ENCODE measurements at places on chromosomes 1 and 21.

DNA sequence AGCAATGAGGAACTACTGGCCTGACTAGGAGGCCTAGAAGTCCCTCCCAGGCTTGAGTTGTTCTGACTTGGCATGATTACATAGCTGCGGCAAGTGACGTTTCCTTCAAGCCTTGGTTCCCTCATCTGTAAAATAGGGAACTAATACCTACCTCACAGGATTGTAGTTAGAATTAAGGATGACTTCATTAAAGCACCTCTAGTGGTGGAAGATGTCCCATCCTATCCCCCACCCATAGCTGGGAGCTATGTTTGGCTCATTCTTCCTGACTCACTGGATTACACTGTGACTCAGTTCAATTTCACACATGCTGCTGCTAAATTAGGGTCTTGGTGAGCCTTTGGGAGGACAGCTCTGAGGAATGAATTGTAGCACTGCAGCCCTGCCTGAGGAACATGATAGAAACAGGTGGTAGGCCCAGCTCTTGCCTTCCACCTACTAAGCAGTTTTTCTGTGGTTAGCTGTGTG lies 6.0 kb upstream of the SHISA4 start:
- no peak for DNase-seq

- DNase-seq, result no peak
Measured at GRCh38 chr1:116948642-116949041, 38.9 kb downstream of the PTGFRN start.

- DNase-seq, result no peak
Measured at GRCh38 chr1:95002540-95003432, 70.0 kb downstream of the ALG14 start.

DNA sequence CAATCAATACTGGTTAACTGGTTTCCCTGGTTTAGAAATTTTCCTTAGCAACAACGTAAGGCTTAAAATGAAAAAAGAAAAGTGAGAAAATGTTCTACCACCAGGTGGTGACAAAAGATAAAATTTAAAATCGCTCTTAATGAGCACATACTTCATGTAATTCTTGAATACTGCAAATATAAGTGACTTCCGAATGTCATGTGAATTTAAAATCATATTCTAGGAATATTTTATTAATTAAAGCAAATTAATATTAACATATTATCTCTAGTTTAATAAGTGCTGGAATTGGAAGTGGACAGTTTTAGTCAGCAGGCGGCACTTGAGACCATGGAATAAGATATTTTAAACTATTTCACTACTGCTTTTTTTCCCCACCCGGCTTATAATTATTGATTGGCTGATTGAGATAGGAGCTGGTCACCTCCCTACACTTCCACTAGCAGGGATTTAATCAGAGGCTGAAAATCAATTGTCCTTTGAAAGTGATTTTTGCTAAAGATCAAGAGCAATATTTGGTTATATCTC lies 5.0 kb upstream of the ADAMTS1 start:
- DNase-seq, result peak; percentile 44

DNA sequence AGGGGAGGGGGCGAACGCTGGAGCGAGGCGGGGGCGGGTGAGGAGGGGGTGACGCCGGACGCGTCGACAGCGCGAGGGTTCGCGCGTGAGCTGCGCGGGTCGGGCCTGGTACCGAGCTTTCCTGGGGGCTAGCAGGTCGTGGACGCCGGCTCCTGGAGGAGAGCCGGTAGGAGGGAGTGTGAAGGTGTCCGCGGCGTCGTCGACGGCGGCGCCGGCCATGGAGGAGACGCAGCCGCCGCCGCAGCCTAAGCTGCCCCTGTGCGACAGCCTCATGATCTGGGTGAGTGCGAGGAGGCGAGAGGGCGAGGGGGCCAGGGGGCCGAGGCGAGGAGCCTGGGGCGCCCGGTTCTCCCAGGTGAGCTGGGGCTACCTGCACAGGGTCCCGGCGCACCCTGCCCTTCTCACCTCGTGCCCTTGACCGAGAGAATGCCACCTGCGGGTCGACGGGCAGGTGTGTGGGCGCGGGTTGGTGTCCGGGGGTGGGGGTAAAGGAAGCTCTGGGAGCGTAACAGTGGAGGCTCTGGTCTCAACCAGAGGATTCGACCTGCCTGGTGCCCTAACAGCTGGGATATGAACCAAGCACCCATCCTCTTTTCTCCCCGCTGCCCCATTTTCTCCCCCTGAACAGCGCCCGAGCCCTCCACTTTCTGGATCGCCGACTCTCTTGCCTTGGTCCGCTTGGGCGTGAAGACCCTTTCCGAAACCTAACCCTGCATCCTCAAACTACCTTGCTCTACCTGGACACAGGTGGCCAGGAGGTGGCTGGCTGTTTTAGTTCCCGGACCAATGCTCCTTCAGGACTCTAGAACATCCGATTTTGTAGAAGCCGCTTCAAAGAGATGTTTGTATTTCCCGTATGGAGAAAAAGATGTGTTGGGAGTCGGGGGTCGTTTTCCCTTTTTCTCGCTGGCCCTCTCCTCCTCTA lies at the start of gene HOOK1:
Gene HOOK1 (plus strand): TSS at position 49 of the 925 bp plus-strand sequence. CDS start 169 bp downstream, at position 218.
- no peak for DNase-seq

- no peak for DNase-seq
Measured at GRCh38 chr1:38522915-38523567, 336.5 kb downstream of the RRAGC start.

- DNase-seq, result no peak
Measured at GRCh38 chr21:41730367-41730765, 36.5 kb downstream of the RIPK4 start.

DNA sequence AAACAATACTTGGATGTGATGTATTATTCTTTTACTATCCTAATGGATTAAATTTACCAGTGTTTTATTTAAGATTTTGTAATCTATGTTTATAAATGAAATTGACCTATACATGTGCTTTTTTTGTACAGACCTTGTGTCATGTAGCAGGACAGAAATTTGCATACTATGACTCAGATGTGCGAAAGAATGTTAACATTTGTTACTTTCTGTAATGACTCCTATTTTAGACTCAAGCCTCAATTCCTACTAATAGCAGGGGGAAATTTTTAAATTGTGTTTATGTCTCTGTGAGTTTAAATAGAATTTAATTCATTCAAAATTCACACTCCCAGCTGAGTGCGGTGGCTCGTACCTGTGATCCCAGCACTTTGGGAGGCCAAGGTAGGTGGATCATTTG lies 21.8 kb upstream of the RIMKLA start:
- no peak for DNase-seq

- DNase-seq, result no peak
Measured at GRCh38 chr1:34380526-34381124, 203.9 kb downstream of the C1orf94 start.

GRCh38 chr1:220917535-220918209 lies 38.4 kb downstream of the HLX start:
- no peak for DNase-seq

- DNase-seq, result no peak
Measured at GRCh38 chr1:36941316-36941978, 92.9 kb downstream of the GRIK3 start.

- no peak for DNase-seq
Measured at GRCh38 chr21:28986677-28987076, 6.0 kb downstream of the LTN1 start.

GRCh38 chr1:54173681-54174080 lies 20.9 kb upstream of the CDCP2 start:
- DNase-seq, result peak; percentile 16

- DNase-seq, result no peak
Measured at GRCh38 chr1:162822391-162823200, 32.1 kb downstream of the HSD17B7 start.

- no peak for DNase-seq
Measured at GRCh38 chr1:102772831-102773230, 335.5 kb downstream of the COL11A1 start.

DNA sequence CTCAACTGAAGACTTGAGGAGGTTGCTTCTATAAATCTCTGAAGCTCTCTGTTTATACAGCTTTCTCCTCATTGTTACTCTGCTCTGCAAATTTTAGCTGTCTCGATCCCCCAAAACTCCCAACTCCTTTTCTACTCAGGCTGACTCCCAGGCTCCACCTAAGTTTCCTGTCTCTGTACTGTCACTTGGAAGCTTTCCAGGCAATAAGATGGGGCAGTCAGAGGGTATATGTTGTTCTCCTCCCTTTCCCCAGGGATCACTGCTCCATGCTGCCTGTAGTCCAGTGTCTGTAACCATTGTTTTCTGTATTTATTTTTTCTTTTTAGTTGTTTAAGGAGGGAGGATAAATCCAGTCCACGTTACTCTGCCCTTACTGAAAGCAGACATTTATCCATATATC lies 13.4 kb downstream of the TSNAX start:
- DNase-seq, result no peak

- DNase-seq, result no peak
Measured at GRCh38 chr1:160942926-160943325, 11.7 kb downstream of the ITLN2 start.

GRCh38 chr1:192809307-192810252 lies 741 bp downstream of the RGS2 start:
- peak; percentile 72 for DNase-seq

GRCh38 chr1:77349275-77349674 lies 67.5 kb downstream of the AK5 start:
- DNase-seq, result no peak

- no peak for DNase-seq
Measured at GRCh38 chr1:184214128-184214527, 162.6 kb downstream of the TSEN15 start.

GRCh38 chr1:170027760-170028159 lies 46.7 kb downstream of the KIFAP3 start:
- no peak for DNase-seq

- DNase-seq, result no peak
Measured at GRCh38 chr21:20613654-20614053, 384.6 kb upstream of the NCAM2 start.

DNA sequence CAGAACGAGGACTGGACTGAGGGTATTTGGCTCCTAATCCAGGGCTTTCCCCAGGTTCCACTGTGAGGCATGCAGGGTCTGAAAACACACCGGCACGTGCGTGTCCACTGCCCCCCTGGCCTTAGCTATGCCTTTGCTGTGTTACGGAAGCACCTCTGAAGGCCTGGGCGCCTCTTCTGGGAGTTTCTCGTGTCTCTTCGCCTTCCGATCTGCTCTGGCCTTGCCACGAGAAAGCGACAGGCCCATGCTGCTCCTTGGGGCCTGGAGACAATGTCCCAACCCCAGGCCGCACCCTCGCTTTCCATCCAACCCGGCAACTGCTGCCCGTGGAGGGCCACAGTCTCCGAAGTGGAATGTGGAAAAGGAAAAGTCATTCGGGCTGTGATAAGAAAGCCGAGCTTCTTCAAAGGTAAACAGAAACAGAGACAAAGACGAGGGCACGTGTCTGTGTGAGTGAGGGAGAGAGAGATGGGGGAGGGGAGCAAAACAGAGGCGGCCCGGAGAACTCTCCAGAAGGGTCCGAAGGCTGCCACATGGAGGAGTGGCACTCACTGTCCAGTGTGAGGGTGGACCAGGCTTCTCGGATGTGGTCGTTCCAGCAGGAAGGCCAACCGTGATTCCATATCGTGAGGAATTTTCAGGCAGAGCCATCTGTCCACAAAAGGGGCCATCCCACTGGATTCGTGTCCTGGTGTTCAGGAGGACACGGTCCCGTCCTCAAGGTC lies 3.4 kb upstream of the UMODL1 start:
- DNase-seq, result no peak

- DNase-seq, result no peak
Measured at GRCh38 chr1:118340928-118341910, 156.2 kb upstream of the SPAG17 start.

DNA sequence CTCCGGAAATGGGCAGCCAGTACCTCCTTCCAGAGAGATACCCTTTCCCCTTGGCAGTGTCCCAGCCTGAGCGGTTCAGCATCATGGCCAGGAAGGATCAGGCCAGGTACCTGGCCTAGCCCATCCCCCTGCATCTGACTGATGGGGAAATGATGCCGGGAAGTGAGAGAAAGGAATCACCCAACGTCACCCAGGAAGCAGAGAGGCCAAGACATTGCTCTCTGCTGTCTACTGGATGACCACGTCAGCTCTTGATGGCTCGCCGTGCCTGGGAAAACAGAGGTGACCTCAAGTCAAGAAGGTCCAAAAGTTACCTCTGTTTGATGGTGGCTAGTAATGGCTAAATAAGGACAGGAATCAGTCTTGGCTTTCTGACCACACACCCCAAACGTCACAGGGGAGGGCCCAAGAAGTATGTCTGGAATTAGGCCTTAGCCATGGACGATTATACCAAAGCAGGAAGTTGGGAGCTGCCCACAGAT lies 79.0 kb downstream of the MRPL37 start:
- DNase-seq, result no peak

DNA sequence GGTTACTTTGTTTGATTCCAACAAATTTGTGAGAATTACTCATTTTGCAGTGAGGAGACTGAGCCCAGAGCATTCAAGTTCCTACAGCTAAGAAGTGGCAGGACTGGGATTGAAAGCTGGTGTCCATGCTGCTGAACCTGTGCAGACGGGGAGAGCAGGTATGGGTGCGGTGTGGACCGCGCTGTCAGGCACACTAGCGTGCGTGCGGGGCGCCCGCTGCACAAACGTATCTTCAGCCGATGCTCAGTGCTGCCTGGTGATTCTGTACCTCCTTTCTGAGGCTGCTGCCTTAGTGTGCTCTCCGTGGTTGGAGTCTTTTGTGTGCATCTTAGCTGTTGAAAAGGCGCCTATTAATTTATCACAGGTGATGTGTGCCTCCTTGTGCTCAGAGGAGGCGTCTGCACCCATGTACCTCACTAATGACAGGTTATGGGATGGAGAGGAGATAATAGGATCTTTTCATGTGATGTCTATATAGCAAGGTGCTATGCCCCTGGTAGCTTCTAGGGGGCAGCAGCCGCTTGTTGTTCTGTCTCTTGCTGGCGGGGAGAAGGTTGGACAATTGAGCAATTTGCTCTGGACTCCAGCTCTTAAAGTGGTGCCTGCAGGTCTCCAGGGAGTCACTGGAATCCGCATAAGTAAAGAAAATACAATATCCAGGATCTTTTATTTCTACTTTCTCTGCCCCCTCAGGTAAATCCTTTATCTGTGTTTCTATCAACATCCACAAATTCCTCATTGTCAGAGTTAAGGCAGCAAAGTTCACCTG lies 32.5 kb downstream of the PEX14 start:
- DNase-seq, result peak; percentile 67

DNA sequence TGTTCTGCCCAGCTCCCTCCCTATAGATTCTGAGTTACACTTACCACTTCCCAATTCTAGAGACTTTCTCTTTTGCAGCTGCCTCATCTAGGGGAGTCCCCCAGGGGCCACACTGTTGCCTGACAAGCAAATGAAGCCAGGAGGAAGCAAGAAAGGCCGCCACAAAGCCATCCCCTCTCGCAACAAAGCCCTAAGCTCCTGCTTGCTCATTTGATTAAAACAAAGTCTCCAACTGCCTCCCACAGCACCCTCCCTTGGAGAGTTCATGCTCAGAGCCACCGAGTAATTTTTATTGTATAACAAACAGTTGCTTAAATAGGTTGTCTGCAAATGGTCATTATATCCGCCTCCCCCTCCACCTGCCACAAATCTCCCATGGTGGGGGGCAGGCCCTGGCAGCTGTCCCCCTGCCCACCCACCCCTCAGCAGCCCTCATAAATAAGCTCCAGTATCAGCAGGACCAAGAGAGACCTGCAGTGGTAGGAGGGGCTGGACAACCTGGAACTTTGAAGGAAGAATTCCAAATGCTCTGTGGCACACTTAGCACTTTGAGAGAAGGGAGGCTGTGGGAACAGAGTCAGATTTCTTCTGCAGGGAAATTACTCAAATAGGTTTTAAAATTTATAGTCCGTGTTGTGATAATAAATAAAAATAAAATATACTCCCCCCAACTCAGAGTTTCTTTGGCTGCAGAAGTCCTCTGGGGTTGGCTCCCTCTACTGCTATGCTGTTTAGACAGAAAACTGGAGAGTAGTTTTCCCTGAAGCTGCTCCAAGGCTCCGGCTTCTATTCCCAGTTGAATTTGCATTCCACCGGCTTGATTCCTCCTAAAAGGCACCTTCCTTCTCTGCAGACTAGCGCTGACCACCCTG lies 237.5 kb downstream of the TTLL7 start:
- peak; percentile 7 for DNase-seq

Data from CD4-positive, CD25-positive, alpha-beta regulatory T cell (primary cell).